ENCODE measurements at places on chromosomes 11 and 22. TPM values are rescaled to one million over a fixed set of nuclear protein-coding genes. Genes with fewer than 3 reads are reported as not detected.

- peaks cover 64% of the 10 kb centered on the region for H3K4me1 ChIP-seq
- no peaks in the 10 kb centered on the region for H3K27me3 ChIP-seq
- peak within 1 kb of the TSS; percentile 90 for H3K27ac ChIP-seq
- peaks cover 25% of the 10 kb centered on the region for H3K36me3 ChIP-seq
Measured at GRCh38 chr22:50244420-50245213, at the start of gene TUBGCP6. Gene TUBGCP6, minus strand, starts transcription at chr22:50245023. Its CDS starts 564 bp downstream, at chr22:50244459.

The NPAS4 gene
- not detected for total RNA-seq

- DNase-seq: no peak
- no peak overlapping the region for H3K4me3 ChIP-seq
- no peak overlapping the region for H3K27ac ChIP-seq
- no peaks in the 10 kb centered on the region for H3K36me3 ChIP-seq
- H3K27me3 ChIP-seq: no peaks in the 10 kb centered on the region
- peaks cover 40% of the 10 kb centered on the region for H3K4me1 ChIP-seq
Measured at GRCh38 chr11:96204721-96205459, 138.1 kb downstream of the MAML2 start.

GRCh38 chr11:116762132-116762531 lies 10.7 kb downstream of the BUD13 start:
- H3K27me3 ChIP-seq: no peaks in the 10 kb centered on the region
- H3K4me1 ChIP-seq: no peaks in the 10 kb centered on the region
- no peak overlapping the region for H3K4me3 ChIP-seq
- no peak for DNase-seq

DNA sequence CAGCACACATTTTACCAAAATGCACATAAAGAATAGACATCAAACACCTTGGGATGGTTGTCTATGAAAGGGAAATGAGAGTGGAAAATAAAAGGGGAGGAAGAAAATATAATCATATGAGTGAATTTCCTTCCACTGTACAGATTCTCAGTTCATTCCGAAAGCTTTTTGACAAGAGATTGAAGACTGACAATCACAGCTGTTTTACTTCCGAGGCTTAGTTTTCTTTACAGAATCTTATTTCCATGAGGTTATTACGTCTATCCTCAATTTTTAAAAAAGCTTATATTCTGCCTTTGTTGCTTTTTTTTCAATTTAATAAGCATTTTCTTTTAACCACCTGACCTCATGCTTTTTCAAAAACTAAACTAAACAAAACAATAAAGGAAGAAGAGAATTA lies 12.8 kb upstream of the NNMT start:
- H3K27ac ChIP-seq: no peak overlapping the region
- no peaks in the 10 kb centered on the region for H3K27me3 ChIP-seq
- no peaks in the 10 kb centered on the region for H3K36me3 ChIP-seq
- H3K4me3 ChIP-seq: no peak overlapping the region

The PANX2 gene
- total RNA-seq: 2.5 TPM

The BLID gene
- 0.62 TPM for total RNA-seq

The NPTXR gene
- 5.1 TPM for total RNA-seq

GRCh38 chr11:5992604-5993251 lies 5.9 kb upstream of the OR52L1 start:
- H3K27me3 ChIP-seq: no peaks in the 10 kb centered on the region
- no peak overlapping the region for H3K4me3 ChIP-seq
- H3K4me1 ChIP-seq: no peaks in the 10 kb centered on the region
- H3K27ac ChIP-seq: no peak overlapping the region

The OMP gene
- total RNA-seq: not detected

GRCh38 chr11:68442433-68442832 lies 18.1 kb upstream of the PPP6R3 start:
- no peak overlapping the region for H3K4me3 ChIP-seq
- H3K4me1 ChIP-seq: peaks cover 12% of the 10 kb centered on the region
- DNase-seq: no peak
- no peaks in the 10 kb centered on the region for H3K27me3 ChIP-seq

- no peak for DNase-seq
- H3K27me3 ChIP-seq: no peaks in the 10 kb centered on the region
- peaks cover 70% of the 10 kb centered on the region for H3K4me1 ChIP-seq
- peak overlapping the region; percentile 90 for H3K27ac ChIP-seq
- H3K36me3 ChIP-seq: no peaks in the 10 kb centered on the region
Measured at GRCh38 chr22:32619614-32620426, 145.2 kb downstream of the FBXO7 start.

- no peaks in the 10 kb centered on the region for H3K4me1 ChIP-seq
- no peak overlapping the region for H3K27ac ChIP-seq
- DNase-seq: no peak
- no peaks in the 10 kb centered on the region for H3K36me3 ChIP-seq
Measured at GRCh38 chr11:18853086-18853720, 61.6 kb upstream of the PTPN5 start.

GRCh38 chr11:119222308-119222707 lies 16.2 kb downstream of the CBL start:
- peaks cover 13% of the 10 kb centered on the region for H3K4me1 ChIP-seq
- no peaks in the 10 kb centered on the region for H3K36me3 ChIP-seq
- H3K27ac ChIP-seq: no peak overlapping the region
- DNase-seq: no peak

- no peaks in the 10 kb centered on the region for H3K36me3 ChIP-seq
- no peaks in the 10 kb centered on the region for H3K27me3 ChIP-seq
- no peak overlapping the region for H3K4me3 ChIP-seq
- DNase-seq: no peak
Measured at GRCh38 chr11:133573081-133573480, 40.8 kb upstream of the OPCML start.

The MRGPRX3 gene
- not detected for total RNA-seq

GRCh38 chr11:11787305-11788062 lies 54.3 kb upstream of the USP47 start:
- no peaks in the 10 kb centered on the region for H3K4me1 ChIP-seq
- no peaks in the 10 kb centered on the region for H3K36me3 ChIP-seq
- DNase-seq: peak; percentile 66
- no peak overlapping the region for H3K4me3 ChIP-seq
- no peaks in the 10 kb centered on the region for H3K27me3 ChIP-seq

GRCh38 chr22:35742342-35743100 lies 24.8 kb downstream of the APOL5 start:
- H3K36me3 ChIP-seq: peaks cover 49% of the 10 kb centered on the region
- H3K27me3 ChIP-seq: no peaks in the 10 kb centered on the region
- no peak overlapping the region for H3K4me3 ChIP-seq
- no peak overlapping the region for H3K27ac ChIP-seq

DNA sequence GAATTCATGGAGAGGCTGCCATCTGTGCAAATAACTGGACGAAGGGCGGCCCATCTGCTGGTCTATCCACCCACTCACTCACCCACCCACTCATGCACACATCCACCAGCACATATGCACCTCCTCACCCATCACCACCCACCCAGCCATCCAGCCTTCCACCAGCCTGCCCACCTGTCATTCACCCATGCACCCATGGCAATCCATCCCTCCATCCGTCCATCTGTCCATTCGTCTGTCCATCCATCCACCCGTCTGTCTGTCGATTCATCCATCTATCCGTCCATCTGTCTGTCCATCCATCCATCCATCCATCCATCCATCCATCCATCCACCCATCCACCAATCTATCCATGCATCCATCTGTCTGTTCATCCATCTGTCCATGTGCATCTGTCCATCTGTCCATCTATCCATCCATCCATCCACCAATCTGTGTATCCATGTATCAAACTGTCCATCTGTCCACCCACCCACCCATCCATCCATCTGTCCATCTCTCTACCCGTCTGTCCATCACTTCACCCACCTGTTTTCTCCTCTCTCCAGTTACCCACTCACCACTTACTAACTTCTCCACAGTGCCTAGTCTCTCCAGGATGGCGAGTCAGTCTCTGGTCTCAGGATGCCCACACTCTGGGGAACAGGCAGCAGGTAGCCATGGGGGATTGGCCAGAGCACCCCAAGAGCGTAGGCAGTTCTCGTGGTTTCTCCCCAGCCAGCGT lies 8.9 kb downstream of the TRPM5 start:
- no peaks in the 10 kb centered on the region for H3K36me3 ChIP-seq
- H3K4me1 ChIP-seq: no peaks in the 10 kb centered on the region
- peak; percentile 32 for DNase-seq

DNA sequence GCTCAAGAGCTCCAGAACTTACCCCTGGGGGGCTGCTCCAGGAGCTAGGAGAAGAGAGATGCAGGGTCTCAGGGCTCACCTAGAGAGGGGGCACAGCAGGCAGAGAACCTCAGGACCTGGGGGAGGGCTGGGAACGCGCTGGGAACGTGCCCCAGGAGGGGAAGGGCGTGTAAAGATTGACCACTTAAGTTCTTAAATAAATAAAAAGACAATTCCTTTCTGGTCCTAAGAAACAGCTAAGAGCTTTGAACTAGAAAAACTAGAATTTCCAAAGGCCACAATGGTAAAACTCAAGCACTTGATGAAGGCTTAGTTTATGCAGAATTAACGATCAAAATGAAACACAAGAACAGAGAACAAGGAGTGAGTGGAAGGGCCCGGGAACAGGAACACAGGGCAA lies 89.1 kb downstream of the CELSR1 start:
- peak overlapping the region; percentile 58 for H3K27ac ChIP-seq
- peaks cover 47% of the 10 kb centered on the region for H3K4me1 ChIP-seq
- no peak overlapping the region for H3K4me3 ChIP-seq
- no peaks in the 10 kb centered on the region for H3K36me3 ChIP-seq
- no peaks in the 10 kb centered on the region for H3K27me3 ChIP-seq

GRCh38 chr11:20451568-20451967 lies 64.1 kb downstream of the PRMT3 start:
- no peaks in the 10 kb centered on the region for H3K4me1 ChIP-seq
- H3K27me3 ChIP-seq: no peaks in the 10 kb centered on the region
- no peak overlapping the region for H3K27ac ChIP-seq
- H3K4me3 ChIP-seq: no peak overlapping the region

DNA sequence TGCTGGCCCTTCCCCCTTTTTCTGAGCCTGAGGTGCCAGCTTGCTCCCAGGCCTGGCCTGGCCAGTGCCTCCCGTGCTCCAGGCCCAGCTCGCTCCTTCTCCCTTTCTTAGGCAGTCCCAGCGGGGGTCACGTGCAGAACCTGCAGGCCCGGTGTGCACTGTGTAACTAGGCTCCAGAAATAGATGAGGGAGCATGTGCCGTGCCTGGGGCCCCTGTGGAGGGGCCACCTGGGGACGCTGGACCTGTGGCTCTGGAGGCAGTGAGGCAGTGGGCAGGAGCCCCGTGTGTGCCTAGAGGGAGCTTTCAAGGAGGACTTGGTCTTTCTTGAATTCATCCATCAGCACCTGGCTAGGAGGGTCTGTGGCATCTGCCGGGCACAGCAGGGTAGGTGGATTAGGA lies 11.5 kb downstream of the PTDSS2 start:
- H3K4me1 ChIP-seq: peaks cover 7% of the 10 kb centered on the region
- peaks cover 34% of the 10 kb centered on the region for H3K36me3 ChIP-seq
- H3K4me3 ChIP-seq: no peak overlapping the region
- peak overlapping the region; percentile 53 for H3K27ac ChIP-seq
- H3K27me3 ChIP-seq: no peaks in the 10 kb centered on the region
- DNase-seq: no peak

DNA sequence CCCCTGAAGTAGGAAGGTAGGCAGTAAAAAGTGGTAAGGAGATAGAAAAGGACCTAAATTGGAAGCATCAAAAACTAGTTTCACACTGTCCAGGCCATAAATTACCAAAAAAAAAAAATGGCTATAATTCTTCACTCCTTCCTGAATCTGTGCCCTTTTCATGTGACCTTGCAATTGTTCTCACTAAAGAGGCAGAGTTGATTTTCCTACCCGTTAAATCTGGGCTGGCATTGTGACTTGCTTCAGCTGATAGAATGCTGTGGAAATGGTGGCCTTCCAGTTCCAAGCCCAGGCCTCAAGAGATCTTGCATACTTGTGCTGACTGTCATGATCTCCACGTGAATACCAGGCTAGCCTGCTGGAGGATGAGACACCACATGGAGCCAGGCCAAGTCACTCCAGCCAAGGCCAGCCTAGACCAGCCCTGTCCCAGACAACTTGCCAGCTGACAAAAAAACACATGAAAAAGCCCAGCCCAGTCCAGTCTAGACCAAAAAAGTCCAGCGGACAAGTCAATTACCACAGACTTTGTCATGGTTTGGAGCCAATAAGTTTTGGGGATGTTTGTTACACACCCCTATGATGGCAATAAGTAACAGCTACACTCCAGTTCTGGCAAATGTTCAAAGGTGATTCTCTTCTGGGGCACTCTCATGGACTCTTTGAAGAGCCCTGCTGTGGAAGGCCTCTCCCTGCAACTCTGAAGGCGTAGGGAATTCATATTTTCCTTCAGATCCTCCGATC lies 51.4 kb upstream of the NUP50 start:
- no peaks in the 10 kb centered on the region for H3K4me1 ChIP-seq
- DNase-seq: no peak
- H3K27ac ChIP-seq: no peak overlapping the region
- H3K36me3 ChIP-seq: no peaks in the 10 kb centered on the region
- peaks cover 4% of the 10 kb centered on the region for H3K27me3 ChIP-seq

GRCh38 chr11:97888641-97889040 lies 1132.1 kb upstream of the CNTN5 start:
- H3K27ac ChIP-seq: no peak overlapping the region
- H3K4me1 ChIP-seq: no peaks in the 10 kb centered on the region
- H3K36me3 ChIP-seq: no peaks in the 10 kb centered on the region

DNA sequence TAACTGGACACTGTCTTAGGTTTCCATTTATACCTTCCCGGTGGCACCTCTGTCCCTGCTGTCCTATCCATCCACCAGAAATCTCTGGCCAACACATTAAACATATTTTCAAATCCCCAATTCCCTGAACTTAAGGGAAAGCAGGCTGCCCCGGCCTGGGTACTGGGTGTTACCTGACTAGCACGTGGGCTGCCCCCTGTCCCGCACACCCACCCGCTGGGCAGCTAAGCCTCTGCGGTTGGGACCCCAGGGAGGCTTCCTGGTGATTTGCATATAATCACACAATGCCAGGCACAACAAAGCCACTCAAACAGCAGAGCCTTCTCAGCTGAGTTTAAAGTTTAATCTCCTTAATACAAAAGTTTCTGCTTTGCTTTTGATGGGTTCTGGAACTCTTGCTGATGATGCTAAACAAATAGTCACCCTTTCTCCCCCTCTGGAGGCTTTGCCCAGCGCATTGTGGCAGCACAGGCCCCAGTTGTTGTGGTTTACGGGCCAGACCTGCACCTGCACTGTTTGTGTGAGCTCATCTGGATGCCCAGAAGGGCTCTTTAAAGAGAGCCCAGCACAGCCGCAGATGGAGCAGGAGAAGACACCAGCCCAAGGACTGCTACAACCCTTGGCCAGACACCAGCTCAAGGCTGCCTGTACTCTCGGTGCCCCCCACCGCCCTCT lies 59.9 kb upstream of the POU2AF1 start:
- DNase-seq: no peak
- H3K36me3 ChIP-seq: no peaks in the 10 kb centered on the region
- no peak overlapping the region for H3K4me3 ChIP-seq

The SLC25A1 gene
- 50.3 TPM for total RNA-seq

All from lower lobe of right lung (tissue), 2 donors.